Fibroblast of lung (primary cell): ENCODE measurements at places on chromosomes 5 and 9. TPM values are rescaled to one million over a fixed set of nuclear protein-coding genes. Genes with fewer than 3 reads are reported as not detected.

GALNT12 gene
- 18.2 and 27.2 TPM in 2 replicates for total RNA-seq

KIF4B gene
- total RNA-seq: under 0.01 TPM in 2 replicates

CWC27 gene
- total RNA-seq: 16.9 and 17.3 TPM in 2 replicates

SLC25A2 gene
- total RNA-seq: 0.66 TPM in 1 of 2 replicates, not detected in the other

GLDC gene
- 0.51 and 0.83 TPM in 2 replicates for total RNA-seq

FOXD4 gene
- total RNA-seq: 0.17 and 0.26 TPM in 2 replicates

OR1Q1 gene
- not detected in 2 replicates for total RNA-seq

C1QTNF3 gene
- total RNA-seq: 1.0 and 1.2 TPM in 2 replicates

C5orf58 gene
- not detected in 2 replicates for total RNA-seq

PROB1 gene
- 0.77 and 1.5 TPM in 2 replicates for total RNA-seq

ENG gene
- total RNA-seq: 11.8 and 30.4 TPM in 2 replicates

FSTL4 gene
- total RNA-seq: 0.33 TPM in 1 of 2 replicates, not detected in the other

SNCAIP gene
- total RNA-seq: 4.1 and 5.1 TPM in 2 replicates

SLC6A3 gene
- not detected in 2 replicates for total RNA-seq

CAMK4 gene
- 0.77 and 0.83 TPM in 2 replicates for total RNA-seq

RNF183 gene
- not detected in 2 replicates for total RNA-seq

FBXL7 gene
- total RNA-seq: 3.3 and 6.4 TPM in 2 replicates
